ENCODE measurements at places on chromosomes 7 and 10.

DNA sequence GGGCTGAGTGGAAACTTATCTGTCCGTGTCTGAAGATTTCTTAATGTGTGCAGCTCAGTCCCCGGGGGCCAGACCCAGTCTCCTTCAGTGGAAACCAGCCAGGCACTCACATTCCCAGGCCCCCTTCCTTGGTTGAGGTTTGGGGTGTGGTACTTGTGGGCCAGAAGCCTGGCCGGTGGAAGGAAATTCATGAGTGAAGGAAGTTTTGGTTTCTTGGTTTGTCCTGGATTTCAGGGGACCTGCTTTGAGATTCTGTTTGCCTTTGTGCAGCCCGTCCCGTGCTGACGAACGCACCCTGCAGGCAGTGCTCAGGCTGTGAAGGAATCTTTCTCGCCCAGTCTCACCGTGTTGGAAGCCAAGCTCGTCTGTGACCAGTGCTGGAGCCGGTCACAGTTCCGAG, 2.9 kb downstream of the INPP5A start:
- DNase-seq, result no peak

DNA sequence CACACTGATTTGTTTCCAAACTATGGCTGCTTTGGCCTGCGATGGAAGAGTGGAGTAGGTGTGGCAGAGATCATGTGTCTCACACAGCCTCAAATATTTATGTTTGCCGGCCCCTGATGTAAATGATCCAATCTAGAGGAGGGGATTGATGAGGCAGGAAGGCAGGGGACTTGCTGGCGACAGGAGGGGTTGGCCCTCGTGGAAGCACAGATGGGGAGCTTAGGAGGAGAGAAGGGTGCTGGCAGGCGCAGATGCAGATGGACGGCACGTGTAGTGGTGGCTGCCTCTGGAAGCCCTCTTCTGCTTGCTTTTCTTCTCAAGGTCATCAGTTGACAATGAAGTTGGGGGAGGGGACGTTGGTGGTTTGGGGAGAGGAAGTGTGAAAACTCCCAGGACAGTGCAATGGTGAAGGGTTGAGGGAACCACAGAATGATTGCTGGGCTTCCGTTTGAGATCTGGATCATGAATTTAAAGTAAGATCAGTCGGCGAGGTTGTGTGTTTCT, 15.4 kb downstream of the COL13A1 start:
- DNase-seq, result no peak

GRCh38 chr10:70132098-70133029, at the start of gene AIFM2:
Gene AIFM2, minus strand, starts transcription at chr10:70132825. Its CDS starts 8,741 bp downstream, at chr10:70124084.
- no peak for DNase-seq

- peak; percentile 2 for DNase-seq
Measured at GRCh38 chr10:91409069-91409868, 875 bp upstream of the HECTD2 start.

DNA sequence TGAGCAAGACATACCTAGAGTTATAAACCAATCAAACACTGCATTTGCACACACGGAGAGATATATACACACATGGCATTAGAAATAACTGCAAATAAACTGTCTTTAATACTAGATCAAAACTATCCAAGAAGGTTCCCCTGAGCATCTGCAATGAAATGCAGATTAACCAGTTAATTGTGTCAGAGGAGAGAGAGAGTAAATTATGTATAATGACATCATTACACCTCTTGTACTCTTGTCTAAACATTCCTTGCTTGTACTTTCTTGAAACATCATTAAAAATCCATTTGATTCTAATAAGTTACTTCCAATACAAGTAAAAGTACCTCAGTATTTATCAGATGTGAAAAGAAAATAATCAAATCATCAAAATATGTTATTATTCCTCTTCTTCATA, 932 bp downstream of the ANKRD22 start:
- no peak for DNase-seq

DNA sequence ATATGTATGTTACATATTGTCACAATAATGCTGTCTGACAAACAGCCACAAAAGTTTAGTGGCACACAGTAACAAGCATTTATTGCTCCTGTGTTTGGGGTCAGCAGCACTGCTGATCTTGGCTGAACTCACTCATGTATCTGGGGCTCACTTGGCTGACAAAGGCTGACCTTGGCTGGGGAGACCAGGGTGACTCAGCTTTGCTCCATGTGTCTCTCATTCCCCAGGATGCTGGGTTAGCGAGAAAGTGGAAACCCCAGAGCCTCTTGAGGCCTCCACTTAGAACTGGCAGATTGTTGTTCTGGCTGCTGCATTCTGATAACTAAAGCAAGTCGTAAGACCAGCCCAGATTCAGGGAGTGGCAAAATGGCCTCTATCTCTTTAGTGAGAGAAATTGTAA, 217.3 kb upstream of the HABP2 start:
- DNase-seq, result no peak

DNA sequence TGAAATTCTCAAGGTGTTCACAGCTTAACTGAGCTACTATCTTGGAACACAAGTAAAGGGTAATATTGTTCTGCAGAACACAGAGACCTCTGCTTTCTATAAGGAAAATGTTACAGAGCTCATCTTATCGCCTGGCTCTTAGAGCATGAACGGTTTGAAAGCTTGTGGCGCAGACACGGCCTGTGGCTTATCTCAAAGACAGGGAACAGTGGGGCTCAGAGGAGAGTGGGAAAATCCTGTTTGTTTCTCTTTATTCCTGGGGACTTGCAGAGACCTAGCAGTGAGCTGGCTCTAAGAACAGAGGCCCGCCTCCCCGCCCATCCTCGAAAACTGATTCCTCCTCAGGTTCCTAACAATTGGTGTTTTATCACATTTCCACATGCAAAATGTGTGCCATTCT, 131.7 kb downstream of the EMX2 start:
- DNase-seq, result no peak

- DNase-seq, result no peak
Measured at GRCh38 chr7:90910136-90910535, 314.0 kb downstream of the CDK14 start.

- DNase-seq, result no peak
Measured at GRCh38 chr7:15782656-15783055, 96.2 kb upstream of the MEOX2 start.

GRCh38 chr7:34463830-34464229, 194.2 kb upstream of the NPSR1 start:
- no peak for DNase-seq

DNA sequence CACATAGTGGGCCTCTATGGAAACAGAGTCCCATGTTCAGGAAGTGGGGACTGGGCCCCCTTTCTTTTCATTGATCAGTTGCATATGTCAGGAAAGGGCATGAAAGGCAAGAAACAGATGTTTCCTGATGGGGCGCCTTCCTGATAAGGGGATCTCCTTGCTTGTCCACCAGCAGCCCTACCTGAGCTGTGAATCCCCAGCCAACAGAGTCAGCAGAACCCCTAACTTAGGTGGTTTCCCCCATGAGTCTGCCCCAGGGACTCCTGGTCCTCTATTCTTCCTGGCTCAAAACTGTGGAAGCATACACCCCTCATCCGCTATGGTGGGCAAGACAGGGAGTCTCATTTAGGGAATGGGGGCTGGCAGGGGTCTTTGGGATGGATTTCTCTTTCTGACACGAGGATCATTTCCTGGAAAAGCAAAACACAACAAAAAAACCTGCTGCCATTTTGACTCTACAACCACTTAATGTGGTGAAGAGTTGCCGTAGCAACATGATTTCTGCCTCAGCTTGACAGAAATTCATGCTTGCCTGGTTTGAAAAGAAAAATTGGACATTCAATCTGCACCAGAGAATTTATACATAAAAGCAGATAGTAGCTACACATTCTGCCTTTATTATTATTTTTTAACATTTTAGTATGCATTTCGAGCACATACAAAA, 119.8 kb downstream of the SPAG6 start:
- DNase-seq, result no peak

GRCh38 chr7:6516387-6516983, 34.8 kb downstream of the GRID2IP start:
- DNase-seq, result peak; percentile 78

- no peak for DNase-seq
Measured at GRCh38 chr10:95229724-95230627, 35.9 kb downstream of the ACSM6 start.

DNA sequence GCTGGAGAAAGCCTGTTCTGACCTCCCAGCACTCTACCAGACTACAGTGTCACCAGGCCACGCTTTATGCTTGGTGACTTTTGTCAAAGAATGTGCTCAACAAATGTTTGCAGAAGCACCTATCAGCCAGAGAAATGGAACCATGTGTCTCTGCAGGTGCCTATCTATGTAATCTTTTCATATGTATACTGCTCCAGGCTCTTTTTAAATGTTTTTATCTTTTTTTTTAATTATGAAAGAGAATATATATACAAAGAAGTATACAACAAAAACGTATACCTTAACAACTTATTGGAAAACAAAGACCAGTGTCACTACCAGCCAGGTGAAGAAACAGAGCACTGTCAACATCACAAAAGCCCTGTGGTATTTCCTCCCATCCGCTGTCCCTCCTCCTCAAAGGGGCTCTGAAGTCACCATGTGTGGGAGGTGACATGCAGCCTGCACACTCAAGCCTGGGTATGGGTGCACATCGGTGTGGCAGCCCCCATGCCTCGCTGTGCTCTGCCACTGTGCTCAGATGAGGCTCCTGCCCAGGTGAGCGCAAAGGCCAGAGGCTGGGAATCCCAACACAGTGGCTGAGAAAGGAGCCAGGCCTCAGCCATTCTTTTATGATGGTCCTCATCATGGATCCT, 120.6 kb downstream of the CLEC2L start:
- DNase-seq, result no peak

DNA sequence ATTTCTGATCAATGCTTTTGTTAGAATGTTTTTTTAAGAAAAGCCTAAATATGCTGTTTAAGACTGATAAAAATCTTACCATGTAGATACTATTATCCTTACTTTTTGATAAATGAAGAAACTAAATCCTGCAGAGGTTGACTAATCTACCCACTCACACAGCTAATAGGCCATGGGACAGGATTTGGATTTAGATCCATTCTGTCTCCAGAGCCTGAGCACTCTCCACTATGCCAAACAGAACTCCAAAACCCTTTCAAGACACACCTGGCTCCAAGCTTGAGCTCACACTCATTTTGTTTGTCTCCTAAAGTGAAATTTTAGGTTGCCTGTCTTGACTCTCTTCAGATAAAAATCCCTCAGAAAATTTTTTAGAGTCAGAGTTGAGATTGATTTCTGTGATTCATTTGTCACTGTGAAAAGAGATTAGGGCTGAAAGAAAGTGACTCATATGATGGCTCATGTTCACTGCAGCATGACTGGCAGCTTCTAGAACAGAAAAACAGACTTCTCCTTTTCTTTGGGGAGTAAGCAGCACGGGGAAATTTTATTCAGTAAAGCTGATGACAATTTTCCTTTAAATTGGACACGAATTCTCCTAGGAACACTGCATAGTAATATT, 132.3 kb upstream of the POT1 start:
- no peak for DNase-seq

- peak; percentile 65 for DNase-seq
Measured at GRCh38 chr7:139358541-139359365, 941 bp upstream of the LUC7L2 start.

DNA sequence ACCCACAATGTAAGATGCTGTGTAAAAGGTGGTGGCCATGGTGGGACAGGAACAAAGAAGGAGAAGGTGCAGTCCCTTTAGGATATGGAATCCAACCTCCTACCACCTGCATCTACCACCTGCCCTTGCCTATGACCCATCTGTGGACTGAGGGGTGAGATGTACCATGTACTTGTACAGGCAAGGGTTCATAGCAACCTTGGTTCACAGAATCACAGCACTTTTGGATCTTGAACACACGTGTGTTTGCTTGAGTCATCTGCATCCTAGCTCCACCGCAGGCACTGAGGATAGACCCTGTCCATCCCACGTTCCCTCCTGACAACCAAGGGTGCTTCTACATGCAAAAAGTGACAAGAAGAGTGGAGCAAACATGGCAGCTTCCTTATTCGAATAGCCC, 162.3 kb downstream of the GFRA1 start:
- DNase-seq, result no peak

DNA sequence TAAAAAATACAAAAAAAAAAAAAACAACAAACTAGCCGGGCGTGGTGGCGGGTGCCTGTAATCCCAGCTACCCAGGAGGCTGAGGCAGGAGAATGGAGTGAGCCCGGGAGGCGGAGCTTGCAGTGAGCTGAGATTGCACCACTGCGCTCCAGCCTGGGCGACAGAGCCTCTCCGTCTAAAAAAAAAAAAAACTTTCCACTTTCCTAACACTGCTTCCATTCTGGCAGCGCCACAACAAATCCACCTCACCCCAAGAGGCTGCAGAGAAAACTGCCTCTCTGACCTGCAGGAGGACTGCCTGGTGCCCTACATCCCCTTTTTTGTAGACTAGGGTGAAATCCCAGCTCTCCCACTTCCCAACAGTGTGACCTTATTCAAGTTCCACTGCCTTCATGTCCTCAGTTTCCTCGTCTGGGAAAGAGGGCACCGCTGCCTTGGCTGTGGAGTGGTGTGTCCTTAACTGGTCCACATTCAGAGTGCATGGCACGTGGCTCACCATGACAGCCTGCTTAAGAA, 2.6 kb upstream of the MBL2 start:
- DNase-seq, result no peak

GRCh38 chr10:75404815-75405597, 3.4 kb upstream of the ZNF503 start:
- no peak for DNase-seq

DNA sequence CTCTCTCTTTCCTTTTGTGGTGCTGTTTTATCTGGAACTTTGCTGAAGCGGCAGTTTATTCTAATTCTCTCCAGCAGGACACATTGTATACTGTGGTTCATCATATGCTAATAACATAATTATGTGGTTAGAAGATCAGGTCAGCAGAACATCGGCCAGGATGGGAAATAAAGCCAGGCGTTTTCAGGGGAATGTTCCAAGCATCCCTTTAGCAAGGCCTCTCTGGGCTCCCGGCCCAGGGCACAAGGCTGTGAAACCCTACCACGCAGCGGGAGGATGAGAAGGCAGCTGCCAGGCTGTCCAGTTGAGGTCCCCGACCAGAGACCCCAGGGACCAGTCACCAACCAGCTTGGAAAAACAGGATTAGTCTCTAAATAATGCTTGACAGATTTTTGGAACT, 112.2 kb upstream of the GALNT17 start:
- DNase-seq, result no peak

DNA sequence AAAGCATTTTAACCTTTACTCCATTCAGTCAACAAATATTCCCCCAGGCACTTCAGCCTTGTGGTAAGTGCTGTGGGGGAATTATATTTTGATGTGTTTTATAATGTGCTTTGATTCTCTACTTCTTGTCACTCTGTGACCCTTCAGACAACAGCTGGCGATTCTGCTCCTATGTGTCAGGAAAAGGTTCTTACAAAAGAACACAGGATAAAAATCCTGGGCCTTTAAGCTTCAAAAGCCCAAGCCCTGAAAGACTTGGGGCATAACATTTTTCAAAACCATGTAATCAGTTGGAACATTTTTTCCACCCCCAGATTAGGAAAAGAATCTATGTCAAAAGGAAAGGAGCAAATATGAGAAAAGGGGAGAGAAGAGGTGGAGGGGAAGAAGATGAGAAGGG, 37.8 kb upstream of the LRRC17 start:
- DNase-seq, result no peak

DNA sequence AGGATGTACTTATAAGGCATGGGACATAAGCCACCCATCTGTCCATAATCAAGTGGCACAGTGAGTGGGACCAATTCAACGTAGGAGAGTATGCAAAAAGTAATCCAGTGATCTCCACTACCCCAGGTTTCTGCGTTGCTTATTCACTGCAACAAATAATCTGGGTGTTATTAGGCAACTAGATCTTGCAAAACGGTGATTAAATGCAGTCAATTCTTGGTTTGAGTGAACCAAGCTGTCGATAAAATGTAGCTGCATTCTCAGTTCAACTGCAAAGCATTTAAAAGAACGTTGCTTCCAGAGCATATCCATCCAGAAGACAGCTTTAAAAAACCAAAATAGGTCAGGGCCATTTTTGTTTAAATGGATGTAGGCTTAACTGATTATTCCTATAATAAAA, 5.0 kb downstream of the LSMEM1 start:
- DNase-seq, result no peak

Data from OCI-LY7 (cell line).